ENCODE measurements at places on chromosomes 4 and X.

- H3K4me3 ChIP-seq, result no peak overlapping the region
- H3K4me1 ChIP-seq, result peaks cover 2% of the 10 kb centered on the region
- H3K36me3 ChIP-seq, result no peaks in the 10 kb centered on the region
- no peak overlapping the region for H3K27ac ChIP-seq
Measured at GRCh38 chr4:72602396-72603376, 33.7 kb upstream of the ADAMTS3 start.

DNA sequence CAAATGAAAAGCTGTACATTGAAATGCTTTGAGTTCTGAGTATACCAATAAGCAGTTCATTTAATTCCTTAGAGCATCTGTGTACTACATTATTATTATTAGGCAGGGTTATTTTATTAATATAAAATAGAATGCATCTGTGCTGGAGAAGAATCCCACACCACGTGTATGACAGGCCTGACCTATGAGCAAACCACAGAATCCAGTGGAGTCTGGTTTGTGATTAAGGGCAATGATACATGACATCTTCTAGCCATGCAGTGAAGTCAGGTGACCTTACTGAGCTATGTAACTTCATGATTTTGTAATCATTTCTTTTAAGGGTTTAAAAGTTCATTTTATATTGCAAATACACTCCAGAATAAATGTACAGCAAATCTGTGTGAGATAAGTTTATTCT is 1165.0 kb upstream of the TENM3 start:
- H3K27me3 ChIP-seq, result no peaks in the 10 kb centered on the region
- no peaks in the 10 kb centered on the region for H3K4me1 ChIP-seq
- no peaks in the 10 kb centered on the region for H3K36me3 ChIP-seq
- H3K4me3 ChIP-seq, result no peak overlapping the region

GRCh38 chr4:174550541-174550940 is 28.3 kb upstream of the HPGD start:
- no peak overlapping the region for H3K27ac ChIP-seq
- H3K4me1 ChIP-seq, result no peaks in the 10 kb centered on the region
- DNase-seq, result no peak
- no peaks in the 10 kb centered on the region for H3K27me3 ChIP-seq
- no peak overlapping the region for H3K4me3 ChIP-seq

DNA sequence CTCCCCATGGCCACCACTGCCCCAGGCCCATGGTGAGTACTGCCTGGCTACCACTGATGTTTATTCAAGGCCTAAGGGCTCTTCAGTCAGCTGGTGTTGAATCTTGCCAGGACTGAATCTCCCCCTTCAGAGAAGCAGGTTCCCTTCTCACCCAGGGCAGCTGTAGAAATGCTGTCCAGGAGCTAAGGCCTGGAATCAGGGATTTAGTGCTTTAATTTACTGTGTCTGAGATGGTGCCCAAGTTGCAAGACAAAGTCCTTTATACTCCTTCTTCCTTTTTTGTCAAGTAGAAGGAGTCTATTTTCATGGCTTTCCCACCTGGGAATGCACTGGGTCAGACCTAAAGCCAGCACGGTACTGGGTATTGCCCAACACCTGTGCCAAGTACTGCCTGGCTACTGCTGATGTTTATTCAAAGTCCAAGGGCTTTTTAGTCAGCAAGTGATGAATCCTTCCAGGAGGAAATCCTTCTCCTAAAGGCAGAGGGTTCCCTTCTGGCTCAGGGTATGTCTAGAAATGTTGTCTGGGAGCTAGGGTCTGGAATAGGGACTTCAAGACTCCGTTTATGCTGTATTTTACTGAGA is 117.6 kb upstream of the ATOH1 start:
- H3K27ac ChIP-seq, result no peak overlapping the region
- H3K4me3 ChIP-seq, result no peak overlapping the region
- H3K36me3 ChIP-seq, result no peaks in the 10 kb centered on the region
- DNase-seq, result no peak

DNA sequence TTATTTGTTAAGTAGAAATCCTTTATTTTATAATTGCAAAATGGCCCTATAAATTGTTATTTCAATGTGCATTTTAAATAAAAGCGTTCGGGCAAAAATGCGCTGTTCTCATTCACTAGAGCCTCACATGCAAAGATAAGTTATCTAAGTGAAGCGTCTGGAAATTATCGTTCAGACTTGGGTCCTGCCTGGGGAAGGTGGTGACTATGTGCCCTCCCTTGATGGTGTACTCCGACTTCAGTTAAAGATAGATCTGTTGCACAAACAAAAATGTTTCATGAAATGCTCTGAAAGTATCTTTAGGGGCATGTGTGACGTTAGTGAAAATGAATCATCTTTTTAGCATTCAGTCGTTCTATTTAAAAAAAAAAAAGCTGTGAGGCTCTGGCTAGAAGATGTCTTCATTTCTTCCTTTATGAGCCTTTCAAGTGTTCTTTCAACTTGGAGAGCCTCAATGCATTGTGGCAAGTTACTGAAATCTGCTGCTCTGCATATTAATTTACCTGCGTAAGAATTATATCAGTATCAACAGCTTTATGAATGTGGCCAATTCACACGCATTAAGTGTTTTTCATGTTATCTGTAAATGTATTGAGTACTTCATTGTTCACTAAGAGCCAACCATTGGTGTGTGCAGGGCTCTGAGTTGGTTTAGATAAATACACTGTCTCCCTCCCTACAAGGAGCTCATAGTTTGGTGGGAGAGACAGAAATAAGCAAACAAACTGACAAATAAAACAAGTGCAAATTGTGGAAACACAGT is 83.0 kb downstream of the AFF1 start:
- H3K4me3 ChIP-seq, result no peak overlapping the region
- no peaks in the 10 kb centered on the region for H3K27me3 ChIP-seq
- H3K4me1 ChIP-seq, result peaks cover 52% of the 10 kb centered on the region
- no peaks in the 10 kb centered on the region for H3K36me3 ChIP-seq
- no peak for DNase-seq

All from tibial artery (tissue), 4 donors.